Stimulated activated CD8-positive, alpha-beta memory T cell treated with anti-CD3 and anti-CD28 coated beads, Interleukin-4, amount 100 ng/mL, for 24 hours (primary cell): ENCODE measurements at places on chromosomes 1 and 21.

DNA sequence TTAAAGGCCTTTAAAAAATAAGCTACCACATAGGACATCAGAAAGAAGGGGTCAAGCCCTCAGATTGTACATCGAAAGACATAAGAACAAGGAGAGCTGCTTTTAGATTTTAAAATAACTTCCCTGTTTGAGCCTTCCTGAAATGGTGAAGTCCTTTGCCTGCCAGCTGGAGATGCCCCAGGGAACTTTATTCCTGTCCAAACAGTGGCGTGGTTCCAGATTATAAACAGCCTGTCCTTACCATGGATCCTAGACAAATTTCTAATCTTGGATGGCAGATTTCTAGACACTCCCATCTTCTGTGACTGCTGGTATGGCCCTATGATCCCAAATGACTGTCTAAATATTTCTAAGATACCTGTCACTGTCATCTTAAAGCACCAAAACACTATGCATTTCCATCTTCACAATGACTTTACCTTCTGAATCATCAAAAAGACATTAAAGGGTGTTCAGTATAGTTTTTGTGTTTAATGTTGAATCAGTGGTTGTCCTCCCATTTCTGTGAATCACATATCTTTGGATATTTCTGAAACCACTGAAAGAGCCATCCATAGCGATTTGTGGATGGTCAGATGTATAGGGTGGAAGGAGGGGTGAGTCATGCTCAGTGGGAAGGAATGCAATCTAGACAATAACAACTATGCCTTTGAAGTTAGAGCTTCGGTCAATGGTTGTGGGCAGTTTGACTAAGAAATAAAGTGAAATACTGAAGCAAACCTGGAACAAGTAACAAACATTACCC lies 23.2 kb downstream of the ILDR2 start:
- DNase-seq, result no peak

GRCh38 chr1:168470901-168471431 lies 72.8 kb downstream of the XCL2 start:
- DNase-seq, result no peak

DNA sequence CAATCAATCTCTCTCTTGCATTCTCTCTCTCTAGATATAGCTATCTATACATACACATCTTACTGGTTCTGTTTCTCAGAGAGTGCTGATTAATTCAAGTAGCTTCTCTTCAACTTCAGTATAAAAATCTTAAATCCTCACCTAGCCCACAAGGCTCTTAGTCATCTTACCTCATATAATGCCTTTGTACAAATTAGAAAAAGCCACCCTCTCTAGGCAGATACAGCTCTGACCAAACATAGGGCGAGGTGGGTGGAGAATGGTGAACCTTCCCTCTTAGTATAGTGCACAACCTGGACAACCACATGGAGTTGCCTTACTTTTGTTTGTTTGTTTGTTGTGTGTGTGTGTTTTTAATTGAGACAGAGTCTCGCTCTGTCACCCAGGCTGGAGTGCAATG lies 5.1 kb upstream of the INAVA start:
- DNase-seq, result no peak

DNA sequence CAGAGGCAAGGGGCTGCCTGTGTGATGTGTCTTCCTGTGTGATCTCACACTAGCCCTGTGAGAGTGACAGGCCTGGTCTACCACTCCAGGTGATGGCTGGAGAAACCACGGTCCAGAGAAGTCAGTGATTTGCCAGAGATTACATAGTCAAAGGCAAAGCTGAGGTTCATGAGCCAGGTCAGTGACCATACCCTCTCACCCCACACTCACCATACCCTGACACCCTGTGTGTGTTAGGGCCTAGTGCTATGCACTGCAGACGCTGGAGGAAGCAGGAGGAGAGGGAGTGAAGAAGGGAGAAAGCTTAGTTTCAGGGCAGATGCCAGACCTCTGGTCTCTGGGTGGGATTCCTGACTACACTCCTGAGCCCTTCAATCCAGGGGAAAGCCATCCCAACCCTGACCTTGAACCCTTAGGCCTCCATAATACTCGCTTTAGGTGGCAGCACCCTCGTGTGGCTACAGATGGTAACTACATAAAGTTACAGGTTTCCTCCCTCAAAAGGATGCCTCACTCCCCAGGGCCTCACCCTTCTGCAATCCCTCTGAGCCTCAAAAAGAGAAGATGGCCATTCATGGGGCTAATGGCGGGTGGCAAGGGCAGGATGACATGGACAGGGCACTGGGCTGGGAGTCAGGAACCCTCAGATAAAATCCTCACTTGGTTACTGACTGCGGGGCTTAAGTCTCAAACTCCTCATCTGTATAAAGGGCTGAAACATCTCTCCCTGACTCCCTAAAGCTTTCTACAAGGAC lies 20.8 kb upstream of the SDC3 start:
- DNase-seq, result no peak

DNA sequence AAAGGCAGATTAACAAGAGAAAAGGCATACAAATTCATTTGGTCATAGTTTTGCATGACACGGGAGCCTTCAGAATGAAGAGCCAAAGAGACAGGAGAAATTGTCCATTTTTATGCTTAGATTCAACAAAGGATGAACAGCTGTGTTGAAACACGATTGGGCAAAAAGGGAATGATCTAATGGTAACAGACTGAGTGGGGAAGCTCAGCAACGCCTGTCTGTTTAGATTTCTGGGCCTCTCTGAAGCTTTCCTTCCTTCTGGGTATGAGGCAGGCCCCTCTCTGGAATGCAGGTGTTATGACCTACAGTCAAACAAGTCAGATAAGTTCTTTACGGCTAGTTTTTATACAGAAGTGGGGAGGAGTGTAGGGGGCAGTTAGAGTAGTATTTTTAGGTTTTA lies 154.6 kb downstream of the RGS7 start:
- no peak for DNase-seq

GRCh38 chr1:234647245-234647644 lies 37.3 kb upstream of the IRF2BP2 start:
- DNase-seq, result no peak

- no peak for DNase-seq
Measured at GRCh38 chr1:70459496-70460225, 48.6 kb downstream of the CTH start.

GRCh38 chr1:160607672-160608032 lies 28.4 kb upstream of the CD84 start:
- DNase-seq, result no peak

DNA sequence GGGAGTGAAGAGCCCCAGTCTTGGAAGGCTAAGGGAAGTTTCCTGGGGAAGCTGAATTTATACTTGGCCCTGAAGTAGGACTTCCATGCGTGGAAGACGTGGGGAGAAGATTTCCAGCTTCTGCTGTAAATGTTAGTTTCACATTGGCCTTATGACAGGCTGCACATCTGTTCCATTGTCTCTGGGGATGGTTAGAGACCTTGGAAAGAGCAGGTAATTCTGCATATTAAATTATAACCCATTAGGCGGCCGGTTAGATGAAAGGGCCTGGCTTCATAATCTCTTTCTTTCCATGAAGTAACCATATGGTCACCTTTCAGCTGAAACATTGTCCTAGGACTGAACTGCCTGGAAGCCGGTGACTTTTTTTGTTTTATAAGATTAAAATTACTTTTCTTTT lies 37.5 kb downstream of the DPT start:
- DNase-seq, result no peak

DNA sequence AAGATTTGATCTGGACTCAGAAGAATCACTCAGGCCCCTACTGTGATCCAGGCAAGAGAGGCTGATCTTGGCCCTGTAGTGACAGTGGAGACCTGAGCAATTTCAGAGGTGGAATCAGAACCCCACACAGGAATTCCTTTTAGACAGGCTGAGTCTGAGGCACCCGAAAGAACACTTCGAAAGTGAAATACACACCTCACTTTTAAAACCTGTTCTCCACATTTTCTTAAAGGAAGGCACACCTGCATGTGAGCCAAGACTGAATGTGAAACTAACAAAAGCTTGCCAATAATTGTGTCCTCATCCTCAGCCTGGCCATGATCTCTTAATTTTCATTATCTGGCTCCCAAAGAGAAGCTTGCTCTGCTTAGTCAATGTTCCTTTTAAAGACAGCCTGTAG lies 32.2 kb downstream of the SIPA1L2 start:
- no peak for DNase-seq

GRCh38 chr1:113035086-113035485 lies 37.9 kb upstream of the LRIG2 start:
- no peak for DNase-seq

DNA sequence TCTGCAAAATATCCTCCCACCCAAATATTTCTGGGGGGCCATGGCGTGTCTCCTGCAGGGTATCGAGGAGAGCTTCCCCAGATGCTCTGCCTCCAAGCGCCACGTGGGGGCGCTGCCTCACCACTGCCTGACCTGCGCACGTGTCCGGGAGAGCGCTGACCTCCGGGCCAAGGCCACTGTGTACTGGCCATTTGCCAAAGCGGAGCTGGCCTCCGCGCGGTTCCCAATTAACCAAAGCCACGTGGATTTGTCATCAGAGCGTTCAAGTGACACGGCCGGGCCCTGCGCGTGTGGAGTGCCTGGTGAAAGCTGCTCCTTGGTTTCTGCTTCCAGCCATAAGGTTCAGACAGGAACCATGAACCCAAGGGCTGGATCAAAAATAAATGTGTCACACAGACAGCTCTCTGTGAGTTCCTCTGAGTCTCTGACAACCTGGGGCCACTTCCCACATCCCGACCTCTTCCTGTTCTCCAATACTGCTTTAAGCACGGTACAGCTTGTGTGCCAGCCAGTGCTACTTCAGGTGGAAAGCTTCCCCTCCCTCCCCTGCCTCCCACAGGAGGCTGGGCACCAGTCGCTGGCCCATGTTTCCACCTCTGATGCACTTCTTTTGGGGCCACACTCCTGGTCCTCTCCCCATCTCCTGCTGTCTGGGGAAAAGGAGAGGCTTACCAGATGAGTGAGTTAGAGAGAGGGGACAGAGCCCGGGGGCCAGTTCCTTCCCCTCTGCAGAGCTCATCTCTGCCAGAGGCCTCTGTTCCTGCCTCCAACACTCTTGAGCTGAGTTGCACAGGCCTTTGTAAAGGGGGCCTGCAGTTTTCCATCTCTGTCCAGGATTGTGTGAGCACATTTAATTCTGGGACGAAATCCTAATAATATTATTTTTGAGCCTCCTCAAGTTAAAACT lies 26.1 kb downstream of the ZP4 start:
- no peak for DNase-seq

- DNase-seq, result no peak
Measured at GRCh38 chr1:198932351-198932991, 293.6 kb downstream of the PTPRC start.

GRCh38 chr1:118928739-118929554 lies 59.2 kb downstream of the TBX15 start:
- DNase-seq, result no peak

- DNase-seq, result no peak
Measured at GRCh38 chr1:89631816-89632656, 884 bp upstream of the LRRC8C start.

- DNase-seq, result no peak
Measured at GRCh38 chr1:169733924-169734323, at the start of gene SELE. TSS of gene SELE (minus strand) at chr1:169734079. CDS start at chr1:169733612, 467 bp downstream.

DNA sequence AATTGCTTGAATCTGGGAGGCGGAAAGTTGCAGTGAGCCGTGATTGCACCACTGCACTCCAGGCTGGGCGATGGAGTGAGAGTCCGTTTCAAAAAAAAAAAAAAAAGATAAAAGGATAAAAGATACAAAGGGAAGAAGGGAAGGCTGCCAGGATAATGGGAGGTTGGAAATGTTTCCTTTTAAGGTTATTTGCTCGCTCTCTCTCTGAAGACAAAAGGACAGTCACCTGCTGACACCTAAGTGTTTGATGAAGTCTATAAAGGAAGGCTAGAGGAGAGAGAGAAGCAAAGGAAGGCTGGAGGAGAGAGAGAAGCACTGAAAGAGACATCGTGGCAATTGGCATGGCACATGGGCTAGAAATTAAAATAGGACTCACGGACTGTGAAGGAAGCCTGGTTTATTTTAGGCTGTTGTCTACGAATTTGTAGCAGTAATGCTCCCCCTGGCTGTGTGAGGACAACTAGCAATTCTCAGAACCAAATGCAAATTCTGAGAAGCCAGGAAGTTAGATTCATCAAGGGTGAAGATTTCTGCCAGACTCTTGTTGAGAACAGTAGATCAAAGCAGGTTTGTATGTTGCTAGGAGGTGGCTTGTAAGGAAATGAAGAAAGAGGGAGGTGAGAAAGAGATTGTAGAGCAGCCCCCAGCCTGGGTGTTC lies 154.2 kb downstream of the ZP4 start:
- no peak for DNase-seq

GRCh38 chr1:203640723-203641502 lies 14.3 kb downstream of the ATP2B4 start:
- DNase-seq, result no peak

GRCh38 chr1:233006541-233006973 lies 56.1 kb downstream of the NTPCR start:
- DNase-seq, result no peak

GRCh38 chr21:17901458-17902079 lies 82.4 kb upstream of the C21orf91 start:
- no peak for DNase-seq

GRCh38 chr1:4485398-4485797 lies 169.0 kb upstream of the AJAP1 start:
- DNase-seq, result no peak

- DNase-seq, result peak; percentile 92
Measured at GRCh38 chr1:204516180-204516879, at the start of gene MDM4. TSS of gene MDM4 (plus strand) at chr1:204516406. CDS start at chr1:204525519, 9,113 bp downstream.

- DNase-seq, result no peak
Measured at GRCh38 chr1:41811051-41811795, 107.5 kb downstream of the HIVEP3 start.

DNA sequence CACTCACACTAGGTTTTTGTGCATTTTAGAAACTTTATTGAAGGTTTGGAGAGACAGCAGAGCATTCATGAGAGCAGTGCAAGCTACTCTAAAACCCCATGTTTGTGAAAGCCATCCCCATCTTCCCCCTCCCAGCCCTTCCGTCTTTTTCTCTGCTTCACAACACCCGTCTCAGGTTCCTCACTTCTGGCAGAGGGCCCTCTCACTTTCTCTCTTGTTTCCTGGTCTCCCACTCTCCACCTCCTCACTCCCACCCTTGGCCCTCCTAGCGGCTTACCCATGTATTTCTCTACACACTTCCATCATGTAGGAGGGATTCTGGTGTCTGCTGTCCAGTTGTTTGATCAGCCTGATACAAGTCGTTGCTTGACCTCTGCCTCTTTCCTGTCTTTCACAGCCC lies 92.7 kb downstream of the LRRC8C start:
- DNase-seq, result no peak

GRCh38 chr21:21286170-21286798 lies 288.1 kb downstream of the NCAM2 start:
- DNase-seq, result no peak

GRCh38 chr21:45996311-45997204 lies 15.0 kb downstream of the COL6A1 start:
- no peak for DNase-seq

DNA sequence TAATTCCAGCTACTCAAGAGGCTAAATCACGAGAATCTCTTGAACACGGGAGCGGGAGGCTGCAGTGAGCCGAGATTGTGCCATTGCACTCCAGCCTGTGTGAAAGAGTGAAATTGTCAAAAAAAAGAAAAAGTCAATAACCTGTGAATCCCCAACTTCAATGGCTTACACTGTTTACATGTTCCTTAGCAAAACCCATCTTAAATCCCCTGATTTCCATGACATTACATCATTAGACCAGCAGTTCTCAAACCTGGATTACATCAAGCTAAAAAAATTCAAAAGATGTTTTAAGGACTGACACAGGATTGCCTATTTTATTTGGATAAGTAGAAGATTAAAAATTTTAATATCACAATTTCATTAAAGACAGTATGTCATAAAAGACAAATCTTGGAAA lies 12.4 kb downstream of the GPBP1L1 start:
- DNase-seq, result no peak
